ENCODE measurements at places on chromosomes 3 and 15.

GRCh38 chr15:61830536-61831330 lies 229.5 kb downstream of the VPS13C start:
- DNase-seq, result no peak

DNA sequence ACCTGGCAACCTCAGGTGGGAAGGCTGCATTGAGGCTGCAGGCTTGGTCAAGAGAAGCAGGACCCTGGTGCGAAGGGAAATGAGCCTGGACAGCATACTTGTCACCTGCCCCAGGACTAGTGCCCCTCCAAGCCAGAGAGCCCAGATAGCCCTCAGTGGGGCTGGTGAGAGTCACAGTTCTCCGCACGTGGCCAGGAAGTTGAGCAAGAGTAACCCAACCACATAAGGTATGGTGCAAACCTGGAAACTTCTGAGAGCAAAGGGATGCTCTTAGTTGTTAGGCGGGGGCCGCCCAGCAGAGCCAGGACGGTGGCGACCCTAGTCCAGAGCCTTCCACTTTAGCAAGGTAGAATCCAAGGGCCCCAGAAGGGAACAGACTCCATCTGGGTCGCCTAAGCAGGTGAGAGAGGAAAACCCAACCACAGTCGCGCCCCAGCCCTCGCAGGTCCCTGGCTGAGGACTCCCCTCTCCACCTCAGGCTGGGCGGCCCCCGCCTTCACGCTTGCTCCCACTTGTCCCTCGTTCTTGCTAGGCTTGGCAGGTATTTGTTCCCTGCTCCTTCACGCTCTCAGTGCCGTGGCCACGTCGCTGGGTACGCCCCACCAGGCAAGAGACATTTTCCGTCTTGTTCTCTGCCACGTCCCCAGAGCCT lies 1.1 kb upstream of the VPS18 start:
- DNase-seq, result no peak

DNA sequence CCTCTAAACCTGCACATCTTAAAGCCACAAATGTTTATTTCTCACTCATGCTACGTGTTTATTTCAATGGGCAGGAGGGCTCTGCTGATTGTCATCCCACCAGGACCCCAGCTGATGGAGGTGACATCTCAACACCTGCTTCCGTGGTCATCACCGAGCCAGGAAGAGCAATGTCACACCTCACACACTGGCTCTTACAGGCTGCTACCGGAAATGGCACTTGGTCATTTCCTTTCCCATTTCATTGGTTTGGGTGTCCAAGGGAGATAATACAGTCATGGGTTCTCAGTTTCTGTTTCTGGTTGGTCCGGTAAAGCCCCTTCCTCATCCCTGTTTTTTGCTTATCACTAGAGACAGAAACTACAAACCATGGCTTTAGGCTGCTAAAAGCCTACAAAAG lies 41.9 kb downstream of the ABHD2 start:
- no peak for DNase-seq

- DNase-seq, result no peak
Measured at GRCh38 chr3:58573640-58574039, 3.6 kb downstream of the FAM107A start.

- no peak for DNase-seq
Measured at GRCh38 chr3:172186607-172187006, 147.2 kb downstream of the FNDC3B start.

- DNase-seq, result no peak
Measured at GRCh38 chr15:40358471-40359353, 693 bp downstream of the DISP2 start.

DNA sequence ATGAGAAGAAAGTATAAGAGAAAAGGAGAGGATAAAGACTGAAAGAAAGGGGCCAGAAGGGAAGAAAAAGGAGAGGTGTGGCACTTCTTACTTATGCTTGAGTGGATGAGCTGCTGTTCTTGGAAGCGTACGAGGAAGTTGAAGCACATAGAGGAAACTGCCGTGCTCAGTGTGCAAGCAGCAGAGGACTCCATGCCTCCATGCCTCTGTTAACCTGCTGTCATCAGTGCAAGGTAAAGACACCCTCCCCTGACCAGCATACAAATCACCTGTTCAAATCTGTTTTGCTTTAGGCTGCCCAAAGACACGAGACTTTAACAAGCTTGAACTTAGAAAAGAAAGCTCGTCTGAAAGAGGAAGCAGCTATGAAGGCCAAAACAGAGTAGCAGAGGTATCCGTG lies 6.4 kb downstream of the WDR5B start:
- no peak for DNase-seq

DNA sequence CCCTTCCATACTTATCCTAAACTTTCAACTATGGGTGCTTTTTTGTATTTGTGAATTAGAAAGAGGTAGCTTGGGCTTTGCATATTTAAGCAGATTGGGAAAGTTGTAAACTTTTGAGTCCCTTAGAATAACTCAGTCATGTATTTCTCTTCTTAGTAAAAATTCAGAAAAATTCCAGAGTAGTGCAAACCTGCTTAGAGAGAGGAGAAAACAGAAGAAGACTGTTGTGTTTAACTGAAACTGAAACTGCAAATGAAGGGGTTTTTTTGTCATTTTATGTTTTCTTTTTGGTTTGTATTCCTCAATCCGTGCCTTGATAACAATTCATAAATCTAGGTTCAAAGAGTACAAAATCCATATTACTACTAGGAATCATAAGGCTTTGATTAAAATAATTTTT lies 31.3 kb downstream of the CD200 start:
- no peak for DNase-seq

GRCh38 chr3:187828579-187829452 lies 83.5 kb upstream of the BCL6 start:
- DNase-seq, result no peak

- DNase-seq, result no peak
Measured at GRCh38 chr3:161333696-161334095, 37.6 kb downstream of the SPTSSB start.

GRCh38 chr15:83516935-83517334 lies 69.8 kb downstream of the SH3GL3 start:
- no peak for DNase-seq

Data from fibroblast of skin of left biceps (primary cell).